ENCODE measurements at places on chromosomes 7 and 10.

DNA sequence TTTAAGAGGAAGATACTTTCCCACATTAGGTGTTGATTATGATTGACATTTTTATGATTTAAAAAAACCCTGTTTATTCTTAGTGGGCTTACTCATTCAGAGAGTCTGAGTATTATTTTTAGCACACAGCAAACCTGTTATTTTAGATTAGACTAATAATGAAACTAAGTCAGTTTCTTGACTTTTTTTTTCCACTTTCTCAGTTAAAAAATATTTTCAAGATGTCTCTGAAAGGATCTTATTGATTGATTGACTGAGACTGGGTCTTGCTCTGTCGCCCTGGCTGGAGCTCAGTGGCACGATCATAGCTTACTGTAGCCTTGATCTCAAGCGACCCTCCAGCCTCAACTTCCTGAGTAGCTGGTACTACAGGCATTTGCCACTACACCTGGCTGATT is 20.4 kb upstream of the INPP5F start:
- no peak for DNase-seq

- DNase-seq: no peak
These were observed 61.0 kb upstream of the MKRN1 start for GRCh38 chr7:140540136-140540777.

DNA sequence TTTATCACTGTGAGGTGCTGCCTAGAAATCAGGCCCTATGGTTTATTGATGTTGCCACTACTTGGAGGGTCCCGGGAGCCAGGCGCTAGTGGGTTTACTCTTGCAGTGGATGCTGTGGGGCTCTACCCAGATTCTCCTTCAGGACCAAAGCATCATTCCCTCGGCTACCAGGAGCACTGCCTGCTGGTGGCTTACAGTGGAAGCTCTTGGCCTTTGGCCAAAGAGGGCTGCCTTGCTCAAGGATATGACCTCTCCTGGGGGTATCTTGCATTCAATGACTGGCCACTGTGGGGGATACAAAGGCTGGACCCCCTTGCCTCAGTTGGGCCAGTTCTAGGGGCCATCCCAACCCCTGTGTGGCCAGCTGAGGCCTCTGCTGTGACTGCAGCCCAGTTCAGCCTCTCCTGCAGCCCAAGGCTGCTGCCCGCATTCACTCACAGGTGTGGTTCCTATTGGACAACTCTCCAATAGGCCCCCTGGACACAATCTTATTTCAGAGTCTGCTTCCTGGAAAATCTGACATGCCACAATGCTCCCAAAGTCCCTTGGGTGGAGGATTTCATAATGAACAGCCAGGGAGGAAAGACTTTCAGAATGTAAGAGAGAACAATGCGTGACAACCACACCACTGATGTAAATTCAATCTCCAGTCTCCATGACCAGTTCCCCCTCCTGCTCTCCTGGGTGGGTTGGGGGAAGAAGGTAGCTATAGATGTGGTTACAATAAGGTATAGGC is 196.3 kb downstream of the SNX10 start:
- DNase-seq: no peak

DNA sequence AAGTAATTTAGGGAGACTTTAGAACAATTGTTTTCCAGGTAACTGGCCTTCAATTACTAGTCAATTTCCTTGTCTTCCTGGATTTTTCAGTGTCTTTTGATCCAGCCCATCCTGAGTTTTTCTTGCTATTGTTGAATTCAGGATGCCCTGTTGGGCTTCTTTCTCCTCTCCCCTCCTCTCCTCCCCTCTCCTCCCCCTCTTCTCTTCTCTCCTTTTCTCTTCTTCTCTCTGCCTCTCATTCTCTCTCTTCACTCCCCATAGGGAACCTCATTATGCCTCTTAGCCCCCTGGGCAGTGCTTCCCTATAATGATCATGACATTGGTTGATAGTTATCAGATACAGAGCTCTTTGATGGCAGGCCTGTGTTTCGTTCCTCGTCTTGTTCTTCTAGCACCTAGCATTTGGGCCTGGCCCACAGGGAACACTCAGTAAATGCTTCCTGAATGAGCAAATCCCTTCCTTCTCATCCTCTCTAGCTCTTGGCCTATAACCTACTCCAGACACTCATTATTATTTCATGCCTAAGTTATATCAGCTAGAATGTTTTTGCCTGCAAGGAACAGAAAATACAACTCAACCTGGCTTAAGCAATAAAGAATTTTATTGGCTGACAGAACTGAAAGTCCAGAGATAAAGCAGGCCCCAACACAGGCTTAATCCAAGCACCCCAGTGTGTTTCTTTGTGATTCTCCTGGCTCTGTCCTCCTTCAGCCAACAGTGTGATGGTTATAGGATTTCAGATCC is 56.8 kb downstream of the CACNB2 start:
- DNase-seq: no peak

GRCh38 chr10:125216309-125216708 is 55.9 kb upstream of the CTBP2 start:
- no peak for DNase-seq

- no peak for DNase-seq
These were observed 12.1 kb downstream of the TAS2R40 start for GRCh38 chr7:143233816-143234532.

- DNase-seq: no peak
These were observed 22.5 kb downstream of the PLPP4 start for GRCh38 chr10:120479506-120479905.

DNA sequence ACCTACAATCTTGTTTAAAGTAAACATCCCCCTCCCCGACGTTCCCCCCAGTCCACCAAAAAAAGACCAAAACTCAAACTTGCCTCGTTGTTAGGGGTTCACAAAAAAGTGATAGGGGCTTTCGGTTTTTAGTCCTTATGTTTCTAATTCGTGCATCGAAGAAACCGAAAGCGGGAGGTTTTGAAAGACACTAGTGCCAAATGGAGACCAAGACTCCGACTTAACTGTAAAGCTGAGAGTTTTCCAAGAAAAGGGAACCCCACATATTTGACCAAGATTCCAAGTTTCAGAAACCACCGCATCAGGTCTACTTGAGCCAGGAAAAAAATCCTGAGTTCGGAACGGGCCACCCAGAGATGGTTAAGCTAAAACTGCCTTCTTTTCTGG is 534 bp downstream of the PSMA2 start:
- no peak for DNase-seq

DNA sequence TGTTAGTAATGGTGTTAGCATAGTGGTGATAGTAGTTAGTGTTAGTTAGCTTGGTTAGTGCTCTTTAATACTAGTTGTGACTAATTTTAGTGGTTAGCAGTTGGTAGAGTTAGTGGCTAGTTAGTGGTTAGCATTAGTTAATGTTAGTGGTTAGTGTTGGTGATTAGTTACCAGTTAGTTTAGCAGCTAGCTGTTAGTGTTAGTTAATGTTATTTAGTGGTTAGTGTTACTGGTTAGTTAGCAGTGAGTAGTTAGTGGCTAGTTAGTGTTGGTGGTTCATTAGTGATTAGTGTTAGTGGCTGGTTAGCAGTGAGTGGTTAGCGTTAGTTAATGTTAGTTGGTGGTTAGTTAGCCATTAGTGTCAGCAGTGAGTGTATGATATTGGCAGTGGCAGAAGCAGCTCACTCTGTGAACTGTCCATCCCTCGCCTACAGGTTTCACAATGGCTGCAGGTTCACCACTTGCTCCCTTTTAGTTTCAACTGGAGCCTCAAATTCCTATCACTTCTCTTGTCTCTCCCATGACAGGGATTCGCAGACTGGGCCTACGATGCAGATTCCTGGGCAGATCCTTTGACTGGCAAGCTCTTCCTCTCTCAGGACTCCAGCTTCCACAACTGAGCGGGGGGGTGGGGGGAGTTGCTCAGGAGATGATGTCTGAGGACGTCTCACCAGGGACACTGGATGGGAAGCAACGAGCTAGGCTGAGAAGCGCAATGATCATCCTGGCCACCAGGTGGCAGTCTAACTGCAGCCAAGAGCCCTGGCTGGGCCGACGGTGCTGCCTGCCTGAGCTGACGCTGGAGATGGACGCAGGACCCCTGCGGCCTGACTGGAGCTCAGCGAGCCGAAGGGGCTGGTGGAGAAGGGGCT is 19.5 kb downstream of the GHRHR start:
- peak; percentile 33 for DNase-seq

DNA sequence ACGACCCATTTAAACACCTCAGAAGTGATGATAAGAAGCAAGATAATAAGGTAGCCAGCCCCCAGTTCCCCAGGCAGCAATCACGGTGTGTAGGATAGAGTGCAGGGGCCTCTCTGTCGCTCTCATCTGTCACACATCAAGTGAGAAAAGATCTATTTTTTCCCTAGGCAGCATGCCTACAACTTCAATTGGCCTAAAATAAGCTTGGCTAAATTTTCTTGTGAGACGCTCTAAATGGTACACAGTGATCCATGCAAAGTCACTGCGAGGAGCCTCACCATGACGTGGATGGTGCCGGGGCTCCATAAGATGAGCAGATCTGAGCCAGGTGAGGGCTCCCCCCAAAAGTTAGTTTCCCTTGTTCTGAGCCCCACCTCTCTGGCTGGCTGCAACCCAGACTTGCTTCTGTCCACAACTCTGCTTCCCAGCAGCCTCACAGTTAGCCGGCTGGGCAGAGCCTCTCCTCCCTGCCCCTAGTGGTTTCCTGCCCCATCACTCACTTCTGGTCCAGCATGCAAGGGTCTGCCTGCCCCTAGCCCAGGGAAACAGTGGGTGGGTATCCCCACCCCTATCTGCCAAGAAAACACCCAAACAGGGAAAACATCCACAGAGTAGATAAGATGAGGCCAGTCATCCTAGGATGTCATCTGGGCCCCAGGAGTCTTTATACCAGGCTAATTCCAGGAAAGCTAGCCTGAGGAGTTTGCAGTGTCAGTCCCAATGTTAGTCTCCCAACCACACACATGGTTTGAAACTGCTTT is 342.1 kb downstream of the GRID1 start:
- no peak for DNase-seq

GRCh38 chr7:128419257-128419656 is 9.5 kb upstream of the IMPDH1 start:
- DNase-seq: no peak

- no peak for DNase-seq
These were observed 180.3 kb upstream of the MKI67 start for GRCh38 chr10:128306535-128306934.

GRCh38 chr10:126062131-126063032 is 166.0 kb downstream of the FANK1 start:
- no peak for DNase-seq

GRCh38 chr7:34844936-34845665 is 187.1 kb downstream of the NPSR1 start:
- DNase-seq: no peak

DNA sequence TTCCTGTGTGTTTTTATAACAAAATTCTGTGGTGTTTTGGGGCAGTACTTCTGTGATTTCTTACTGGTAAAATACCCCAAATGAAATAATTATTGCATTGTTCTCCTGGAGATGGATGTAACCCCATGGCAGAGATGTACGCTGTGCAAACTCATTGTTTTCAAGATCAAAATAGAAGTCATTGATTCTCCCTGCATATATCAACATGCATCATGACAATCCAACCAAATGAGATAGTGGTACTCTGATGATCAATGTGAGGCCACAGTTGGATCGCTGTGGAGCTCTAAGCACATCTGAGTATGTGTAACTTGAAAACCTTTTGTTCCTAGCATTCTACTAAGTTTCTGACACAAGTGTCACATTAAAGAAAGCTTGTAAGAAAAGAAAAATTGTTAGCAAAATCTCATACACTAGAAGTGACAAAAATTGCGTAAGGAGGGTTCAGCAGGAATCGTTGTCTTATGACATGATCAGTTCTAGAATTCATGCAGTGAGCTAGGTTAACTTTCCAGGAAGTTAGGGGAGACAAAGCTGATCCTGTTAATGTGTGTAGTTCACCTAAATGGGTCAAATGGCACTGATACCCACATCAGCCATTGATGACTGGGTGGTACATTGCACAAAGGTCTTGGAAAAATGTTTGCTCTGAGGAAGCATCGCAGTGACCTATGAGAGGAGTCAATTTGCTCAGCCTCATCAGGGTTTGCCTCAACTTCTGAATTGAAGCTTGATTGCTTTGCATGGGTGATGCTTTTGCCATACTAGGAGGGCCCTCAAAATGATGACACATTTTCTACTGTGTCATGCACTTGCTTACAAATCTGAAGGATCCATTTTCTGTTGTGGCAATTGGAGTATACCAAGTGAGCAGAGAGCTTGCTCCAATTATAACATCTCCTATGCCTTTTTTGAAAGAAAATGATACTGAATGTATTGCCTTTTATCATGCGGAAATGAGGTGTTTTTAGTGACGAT is 145.1 kb downstream of the PLXDC2 start:
- DNase-seq: no peak

DNA sequence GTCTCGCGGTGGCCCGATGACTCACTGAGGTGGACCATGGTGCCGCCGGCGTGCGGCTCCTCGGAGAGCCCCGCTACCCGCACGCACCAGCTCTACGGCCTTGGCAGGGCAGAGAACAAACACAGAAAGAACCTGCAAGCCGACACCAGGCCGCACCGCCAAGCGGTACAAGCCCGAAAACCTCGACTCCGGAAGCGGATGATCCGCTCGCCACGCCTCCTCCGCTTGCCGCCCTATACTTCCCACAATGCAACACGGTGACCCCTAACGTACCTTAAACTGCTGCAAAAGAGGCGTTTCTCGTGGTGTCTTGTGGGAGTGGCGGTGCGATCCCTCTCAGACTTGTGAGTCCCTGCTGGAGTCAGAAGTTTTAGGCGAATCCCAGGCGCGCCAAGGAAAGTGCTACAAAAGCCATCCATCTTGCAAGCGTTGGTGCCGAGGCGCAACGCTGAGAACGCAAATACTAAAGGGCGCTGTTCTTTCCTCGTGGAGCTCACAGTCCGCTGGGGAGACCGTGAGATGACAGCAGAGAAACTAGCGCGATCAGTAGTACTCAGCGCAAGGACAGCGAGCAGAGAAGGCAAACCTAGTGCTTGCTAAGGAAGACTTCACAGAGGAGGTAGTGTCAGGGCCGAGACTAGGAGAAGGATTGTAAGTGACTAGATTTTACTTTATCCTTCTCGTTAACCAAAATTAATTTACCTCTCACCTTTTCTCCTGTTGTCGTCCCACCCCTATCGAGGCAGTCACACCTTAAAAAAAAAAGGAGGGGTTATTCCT is at the start of gene MRPS16:
Gene MRPS16, minus strand, starts transcription at position 200 of the 780 bp plus-strand sequence. Its CDS starts 162 bp downstream, at position 38.
- DNase-seq: peak; percentile 82

GRCh38 chr10:7874864-7875263 is 56.6 kb downstream of the TAF3 start:
- no peak for DNase-seq

GRCh38 chr10:22420787-22421517 is 75.7 kb downstream of the SPAG6 start:
- DNase-seq: no peak

DNA sequence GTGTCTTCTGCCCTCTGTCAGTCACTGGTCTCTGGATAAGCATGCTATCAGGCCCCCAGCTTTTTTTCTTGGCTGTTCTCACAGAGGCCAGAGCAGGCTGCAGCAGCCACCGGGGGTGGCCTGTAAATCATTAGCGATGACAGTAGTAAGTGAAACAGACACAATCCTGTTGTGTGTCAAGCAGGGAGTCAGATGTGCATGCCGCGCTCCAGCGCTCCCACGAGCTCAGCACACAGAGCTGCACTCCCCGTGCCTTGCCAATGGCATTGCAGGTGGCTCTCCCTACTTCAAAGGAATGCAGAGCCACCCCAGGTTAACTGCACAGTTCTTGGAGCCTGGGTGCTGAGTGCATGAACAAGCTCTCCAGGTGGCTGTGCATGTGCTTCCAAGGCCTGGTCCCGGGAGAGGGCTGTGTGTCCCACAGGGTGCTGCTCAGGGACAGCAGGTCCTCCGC is 226.1 kb downstream of the GLRX3 start:
- no peak for DNase-seq
